ENCODE measurements at places on chromosomes 3 and 15.

DNA sequence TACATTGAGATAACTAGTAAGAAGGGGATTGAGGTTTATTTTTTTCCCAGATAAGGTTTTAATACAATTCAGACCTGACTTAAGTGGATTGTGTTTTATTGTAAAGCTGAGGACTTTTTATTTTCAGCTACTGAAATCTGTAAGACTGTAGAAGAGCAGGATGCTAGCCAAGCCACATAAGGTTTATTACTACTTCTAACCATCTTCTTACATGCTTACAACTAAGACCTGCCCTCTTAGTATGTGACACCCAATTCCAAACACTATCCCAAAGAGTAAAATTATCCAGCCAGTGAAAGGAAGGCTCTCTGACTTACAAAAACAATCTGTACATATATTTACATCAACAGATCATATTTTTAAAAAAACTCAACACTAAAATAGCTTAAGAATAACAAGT lies 564.5 kb upstream of the NAALADL2 start:
- DNase-seq = no peak

DNA sequence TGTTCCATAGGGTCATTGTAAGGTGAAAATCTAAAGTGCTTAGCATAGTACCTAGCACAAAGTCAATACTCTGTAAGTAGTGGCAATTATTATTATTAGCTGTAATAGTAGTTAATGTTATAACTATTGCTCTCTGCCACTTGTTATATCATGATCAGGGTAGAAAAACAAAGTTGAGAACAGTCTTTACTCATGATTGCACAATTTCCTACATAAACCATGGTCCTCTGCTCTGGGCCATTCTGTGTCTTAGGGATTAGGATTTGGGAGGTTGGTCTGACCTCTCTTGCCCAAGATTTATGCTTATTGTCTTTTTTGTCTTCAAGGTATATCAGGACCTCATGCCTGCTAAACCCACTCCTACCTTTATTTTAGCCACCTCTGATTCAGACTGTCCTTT lies 4.3 kb upstream of the LRRC58 start:
- no peak for DNase-seq

GRCh38 chr15:36951731-36952247 lies 148.6 kb downstream of the MEIS2 start:
- DNase-seq = no peak

DNA sequence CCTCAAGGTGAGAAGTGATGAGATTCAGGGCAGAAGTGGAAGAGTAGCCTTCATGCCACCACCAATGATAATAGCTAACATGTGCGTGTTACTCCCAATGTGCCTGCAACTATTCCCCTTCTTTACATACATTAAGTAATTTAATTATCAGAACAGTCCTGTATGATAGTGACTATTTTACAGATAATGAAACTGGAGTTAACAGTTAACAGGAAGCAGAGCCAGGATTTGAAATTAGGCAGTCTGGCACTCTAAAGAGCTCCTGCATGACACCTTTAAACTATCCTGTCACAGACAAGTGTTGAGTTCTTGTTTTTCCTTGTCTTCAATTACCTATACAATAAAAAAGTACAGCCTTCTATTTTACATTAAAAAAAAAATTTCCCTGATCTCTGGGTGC lies 148.8 kb downstream of the LEKR1 start:
- DNase-seq = no peak

- no peak for DNase-seq
Measured at GRCh38 chr3:114745322-114746240, 401.5 kb downstream of the ZBTB20 start.

DNA sequence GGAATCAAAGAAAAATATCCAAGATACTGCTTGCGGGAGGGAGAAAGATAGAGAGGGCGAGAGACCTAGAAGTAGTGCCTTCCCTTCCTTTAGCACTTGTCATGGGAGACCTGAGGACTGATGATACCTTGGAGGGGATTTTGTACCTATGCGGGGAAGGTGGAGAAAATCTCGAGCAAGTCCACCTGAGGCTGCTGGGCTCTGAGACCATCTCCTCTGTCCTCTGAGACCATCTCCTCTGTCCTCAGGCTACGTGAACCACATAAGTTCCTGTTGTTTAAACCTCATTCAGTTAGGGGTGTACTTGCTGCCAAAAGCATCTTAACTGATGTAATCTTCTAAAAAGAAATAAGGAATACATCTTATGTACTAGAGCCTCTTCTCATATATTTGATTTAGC lies 164.9 kb downstream of the NR2F2 start:
- DNase-seq = no peak

- no peak for DNase-seq
Measured at GRCh38 chr3:129540776-129541516, 2.0 kb upstream of the H1-8 start.

DNA sequence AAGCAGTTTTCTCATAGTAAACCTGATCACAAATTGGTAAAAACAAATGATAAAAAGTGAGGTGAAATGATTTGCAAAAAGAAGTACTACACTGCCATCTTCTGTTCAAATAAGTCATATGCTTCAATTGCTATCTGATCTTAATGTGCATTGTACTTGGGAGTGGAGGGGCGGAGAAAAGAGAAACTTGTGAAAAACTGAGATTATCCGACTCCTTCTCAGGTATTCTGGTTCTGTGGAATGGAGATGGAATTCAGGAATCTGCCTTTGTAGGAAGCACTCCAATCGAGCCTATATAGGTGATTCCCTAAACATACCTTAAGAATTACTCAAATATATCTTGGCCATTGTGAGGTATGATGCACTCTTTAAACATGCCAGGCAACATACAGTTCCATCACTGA lies 180.6 kb downstream of the CHL1 start:
- no peak for DNase-seq

DNA sequence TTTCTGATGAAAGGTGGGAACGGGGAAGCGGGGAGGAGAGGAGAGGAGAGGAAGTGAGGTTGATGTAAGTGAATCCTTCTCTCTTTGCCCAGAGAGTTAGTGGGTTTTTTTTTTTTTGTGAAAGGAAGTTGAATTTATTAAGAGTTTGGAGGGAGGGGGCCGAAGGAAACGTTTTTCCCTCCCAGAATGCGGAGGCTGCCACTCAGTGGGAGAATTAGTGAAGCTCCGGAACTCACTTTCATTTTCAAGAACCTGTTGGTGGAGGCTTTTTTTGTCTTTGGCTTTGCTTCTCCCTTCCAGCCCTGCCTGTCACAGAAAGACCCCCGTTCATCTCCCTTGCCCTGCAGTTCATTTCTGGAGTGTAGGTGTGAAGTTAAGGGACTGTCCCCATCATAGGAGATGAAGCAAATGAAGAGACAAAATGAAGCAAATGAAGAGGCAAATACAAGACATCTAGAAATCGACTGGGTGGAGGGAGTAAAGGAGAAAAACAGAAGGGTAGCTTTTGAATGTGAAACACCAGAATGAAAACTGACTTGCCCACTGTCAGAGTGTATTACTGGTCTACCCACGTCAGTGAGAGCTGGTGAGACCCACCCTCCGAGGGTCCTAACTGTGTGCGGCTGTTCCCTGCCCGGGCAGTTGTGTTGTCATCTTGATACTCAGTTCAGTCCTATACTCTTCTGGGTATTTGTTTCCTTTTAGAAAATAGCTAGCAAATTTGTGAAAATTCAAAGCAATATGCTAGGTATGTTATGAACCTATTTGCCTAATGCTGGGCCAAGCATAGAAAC lies 91.5 kb downstream of the ITPR1 start:
- no peak for DNase-seq

- no peak for DNase-seq
Measured at GRCh38 chr3:23389089-23389488, 186.0 kb downstream of the UBE2E2 start.

GRCh38 chr3:44896440-44896839 lies 22.0 kb downstream of the TGM4 start:
- DNase-seq = no peak

DNA sequence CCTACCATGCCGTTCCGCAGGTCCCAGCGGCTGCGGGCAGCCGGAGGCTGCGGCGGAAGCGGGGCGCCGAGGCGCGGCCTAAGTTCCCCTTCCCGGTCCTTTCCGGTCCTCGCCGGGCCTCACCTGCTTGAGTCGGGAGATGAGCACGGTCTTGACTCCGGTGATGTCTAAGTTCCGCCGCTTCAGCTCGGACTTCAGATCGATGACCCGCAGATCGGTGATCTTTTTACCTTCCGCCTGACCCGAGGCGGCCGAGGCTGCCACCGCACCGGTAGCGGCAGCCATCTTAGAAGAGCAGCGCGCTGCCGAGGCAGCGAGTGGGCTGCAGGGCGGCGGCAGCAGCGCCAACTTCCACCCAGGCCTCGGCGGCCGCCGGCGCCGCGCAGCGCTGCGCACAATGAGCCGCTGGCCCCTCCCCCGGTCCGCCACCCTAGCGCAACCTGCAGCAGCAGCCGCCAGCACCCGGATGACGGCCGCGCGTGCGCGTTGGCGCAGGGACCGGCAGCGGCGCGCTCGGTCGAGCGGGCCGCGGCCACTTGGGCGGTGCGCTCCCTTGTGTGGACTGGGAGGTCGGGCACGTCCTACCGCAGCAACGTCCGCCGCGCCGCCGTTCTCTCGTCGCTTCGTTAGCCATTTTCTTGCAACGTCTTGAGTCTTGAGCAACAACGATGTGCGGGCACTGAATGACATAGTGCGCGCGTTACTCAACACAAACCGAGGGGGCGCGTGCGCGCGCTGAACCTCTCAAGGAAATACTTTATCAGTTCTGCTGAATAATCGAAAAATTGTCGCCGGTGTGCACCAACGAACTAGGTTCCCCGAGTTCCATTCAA lies at the start of gene SLTM:
SLTM (minus strand) TSS at position 399 of the 833 bp plus-strand sequence; CDS start at position 285, 114 bp downstream.
- DNase-seq = peak; percentile 86

- DNase-seq = no peak
Measured at GRCh38 chr3:142849148-142849547, 39.7 kb downstream of the PCOLCE2 start.

GRCh38 chr3:34382859-34383258 lies 584.4 kb downstream of the PDCD6IP start:
- DNase-seq = no peak

DNA sequence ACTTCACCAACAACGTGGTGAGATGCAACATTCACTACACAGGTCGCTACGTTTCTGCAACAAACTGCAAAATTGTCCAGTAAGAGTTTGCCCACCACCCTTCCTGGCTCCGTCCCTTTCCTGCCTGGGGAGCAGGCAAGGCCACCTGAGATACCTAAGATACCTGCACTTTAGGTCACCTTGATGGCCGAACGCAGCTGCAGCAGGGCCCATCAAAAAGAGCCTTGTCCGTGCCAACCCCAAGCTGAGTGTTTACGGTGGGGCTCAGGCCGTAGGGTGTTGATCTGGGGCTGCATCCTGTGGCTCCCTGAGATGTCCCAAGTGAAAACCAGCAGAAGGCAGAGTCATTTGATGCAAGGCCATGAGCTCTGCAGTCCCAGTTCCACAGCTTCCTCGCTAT lies 23.2 kb downstream of the LOXL1 start:
- DNase-seq = no peak

- DNase-seq = no peak
Measured at GRCh38 chr3:89690646-89691045, 583.2 kb downstream of the EPHA3 start.

DNA sequence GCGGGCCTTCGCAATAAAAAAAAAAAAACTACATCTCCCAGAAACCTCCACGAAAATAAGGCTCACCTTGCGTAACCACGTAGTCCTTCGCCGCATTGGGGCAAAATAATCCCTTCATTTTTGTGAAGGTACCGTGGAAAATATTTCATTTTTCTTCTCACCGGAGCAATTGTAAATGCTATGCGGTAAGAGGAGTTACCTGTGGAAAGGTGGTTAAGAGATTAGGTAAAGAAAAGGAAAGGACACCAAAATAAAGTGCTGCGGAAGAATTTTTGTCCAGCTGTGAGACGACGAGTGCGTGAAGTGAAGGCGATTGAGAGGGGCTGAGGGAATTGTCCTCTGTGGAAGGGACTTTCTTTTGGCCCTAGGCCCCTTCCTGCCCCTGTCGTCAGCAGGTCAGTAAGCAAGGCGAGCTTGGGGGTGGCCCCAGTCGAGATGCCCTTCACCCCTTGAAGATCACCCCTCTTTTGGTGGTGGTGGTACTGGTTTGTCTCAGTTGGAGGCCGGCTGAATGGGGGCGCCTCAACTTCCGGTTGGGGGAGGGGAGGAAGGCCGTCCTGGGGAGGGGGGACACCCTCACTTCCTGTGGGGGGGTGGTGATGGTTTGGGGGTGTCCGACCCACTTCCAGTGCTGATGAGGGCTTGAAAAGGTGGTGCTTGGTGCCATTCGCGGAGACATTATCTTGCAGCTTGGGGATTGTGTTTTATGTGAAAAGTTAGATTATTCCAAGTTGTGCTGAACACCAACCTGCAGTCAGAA lies at the start of gene HMG20A:
HMG20A (plus strand) TSS at position 279 of the 760 bp plus-strand sequence. CDS start 37,520 bp downstream, outside the sequence.
- DNase-seq = no peak

GRCh38 chr3:64160000-64160695 lies 65.1 kb downstream of the PRICKLE2 start:
- DNase-seq = no peak

GRCh38 chr3:186644683-186645082 lies 4.5 kb downstream of the FETUB start:
- DNase-seq = no peak

DNA sequence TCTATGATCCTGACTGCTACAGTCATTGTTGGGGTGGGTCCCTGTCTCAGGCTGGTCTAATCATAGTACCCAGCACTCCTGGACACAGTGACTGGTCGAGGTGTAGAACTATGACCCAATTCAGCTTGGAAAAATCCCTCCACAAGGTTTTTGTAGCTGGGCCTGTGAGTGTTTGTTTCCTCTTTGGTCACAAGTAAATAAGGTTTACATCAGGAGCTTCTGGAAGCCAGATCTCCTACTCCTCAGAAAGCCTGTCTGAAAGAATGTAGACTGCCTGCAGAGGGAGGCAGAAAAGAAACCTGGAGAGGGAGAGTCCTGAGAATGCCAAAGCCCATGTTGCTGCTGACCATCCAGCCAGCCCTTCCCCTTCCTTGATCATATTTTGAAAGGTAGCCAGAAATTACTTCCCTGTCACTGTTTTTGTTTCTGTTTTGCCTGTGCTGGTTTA lies 123.2 kb downstream of the RAP2B start:
- no peak for DNase-seq

GRCh38 chr3:105101603-105102002 lies 265.1 kb upstream of the ALCAM start:
- no peak for DNase-seq

- peak; percentile 55 for DNase-seq
Measured at GRCh38 chr3:187743195-187744141, 1.8 kb downstream of the BCL6 start.

DNA sequence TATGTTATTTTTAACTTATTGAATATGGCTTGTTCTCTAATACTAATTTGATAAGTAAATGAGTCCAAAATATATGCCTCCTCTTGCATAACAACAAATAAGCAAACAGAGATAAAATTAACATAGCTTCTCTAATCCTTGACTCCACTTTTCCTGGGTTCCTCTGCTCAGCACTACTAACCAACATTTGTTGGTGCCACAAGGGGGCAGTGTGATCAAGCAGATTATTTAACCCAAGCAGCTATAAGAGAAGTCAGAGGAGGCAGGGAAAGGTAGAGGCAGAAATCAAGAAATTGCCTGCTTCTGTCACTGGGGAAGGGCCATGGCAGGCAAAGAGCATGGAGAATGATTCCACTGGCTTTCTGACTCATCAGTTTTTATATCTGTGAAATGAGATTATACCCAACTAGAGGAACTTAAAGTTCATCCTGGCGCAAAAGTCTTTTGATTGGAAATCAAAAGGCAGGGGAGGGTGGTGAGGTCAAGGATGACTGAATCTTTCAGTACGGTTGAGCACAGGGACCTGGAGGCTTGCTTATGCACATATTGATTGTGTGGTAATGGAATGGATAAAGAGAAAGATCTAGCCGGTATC lies 152.2 kb downstream of the IGSF11 start:
- peak; percentile 63 for DNase-seq
